ENCODE measurements at places on chromosomes 1 and 21. TPM values are rescaled to one million over a fixed set of nuclear protein-coding genes. Genes with fewer than 3 reads are reported as not detected.

KIF2C gene
- total RNA-seq: 53.3 TPM

IL20 gene
- total RNA-seq: not detected

L1TD1 gene
- 0.18 TPM for total RNA-seq

TRIM45 gene
- 2.5 TPM for total RNA-seq

BCAS2 gene
- total RNA-seq: 47.5 TPM

CFHR1 gene
- total RNA-seq: 0.29 TPM

GATAD2B gene
- total RNA-seq: 3.7 TPM

ERICH3 gene
- not detected for total RNA-seq

PLA2G4A gene
- total RNA-seq: 4.0 TPM

AMY1A gene
- not detected for total RNA-seq

ATP1A2 gene
- total RNA-seq: not detected

MYBPH gene
- total RNA-seq: 0.18 TPM

TSSK3 gene
- not detected for total RNA-seq

AADACL4 gene
- total RNA-seq: not detected

MAP3K7CL gene
- total RNA-seq: 7.8 TPM

ALDH4A1 gene
- total RNA-seq: 11.3 TPM

BATF3 gene
- 0.35 TPM for total RNA-seq

ADAMTS4 gene
- 14.5 TPM for total RNA-seq

NID1 gene
- 295 TPM for total RNA-seq

PCSK9 gene
- total RNA-seq: 30.1 TPM

PLD5 gene
- not detected for total RNA-seq

MPL gene
- not detected for total RNA-seq

RBM11 gene
- total RNA-seq: not detected

ITLN2 gene
- total RNA-seq: not detected

POFUT2 gene
- 62.7 TPM for total RNA-seq

SELENBP1 gene
- 49.6 TPM for total RNA-seq

SLC44A5 gene
- total RNA-seq: not detected

IL10 gene
- not detected for total RNA-seq

IGSF21 gene
- total RNA-seq: not detected

ETNK2 gene
- total RNA-seq: 27.4 TPM

AMY1C gene
- total RNA-seq: not detected

TENT5C gene
- total RNA-seq: 0.35 TPM

CELA2B gene
- total RNA-seq: not detected

OPRD1 gene
- not detected for total RNA-seq

DSCAM gene
- not detected for total RNA-seq

CNR2 gene
- not detected for total RNA-seq

CXADR gene
- total RNA-seq: 3.5 TPM

OR2T4 gene
- total RNA-seq: not detected

IRF6 gene
- total RNA-seq: not detected

AK4 gene
- 1.6 TPM for total RNA-seq

GBP4 gene
- total RNA-seq: 0.58 TPM

C1orf94 gene
- total RNA-seq: not detected

ERVH48-1 gene
- not detected for total RNA-seq

CBR3 gene
- 17.7 TPM for total RNA-seq

LYPD8 gene
- not detected for total RNA-seq

CHIT1 gene
- total RNA-seq: not detected

CCDC30 gene
- total RNA-seq: 0.71 TPM

EXTL1 gene
- total RNA-seq: 26.5 TPM

FLG2 gene
- not detected for total RNA-seq

NPL gene
- 1.4 TPM for total RNA-seq

TMEM240 gene
- total RNA-seq: 20.5 TPM

RAB29 gene
- total RNA-seq: 5.1 TPM

KRTAP21-2 gene
- total RNA-seq: not detected

C1orf232 gene
- total RNA-seq: not detected
